AG09309 (cell line): ENCODE measurements at places on chromosomes 5 and 9.

- DNase-seq, result no peak
Observed at GRCh38 chr5:36770125-36770524, 106.4 kb upstream of the NIPBL start.

DNA sequence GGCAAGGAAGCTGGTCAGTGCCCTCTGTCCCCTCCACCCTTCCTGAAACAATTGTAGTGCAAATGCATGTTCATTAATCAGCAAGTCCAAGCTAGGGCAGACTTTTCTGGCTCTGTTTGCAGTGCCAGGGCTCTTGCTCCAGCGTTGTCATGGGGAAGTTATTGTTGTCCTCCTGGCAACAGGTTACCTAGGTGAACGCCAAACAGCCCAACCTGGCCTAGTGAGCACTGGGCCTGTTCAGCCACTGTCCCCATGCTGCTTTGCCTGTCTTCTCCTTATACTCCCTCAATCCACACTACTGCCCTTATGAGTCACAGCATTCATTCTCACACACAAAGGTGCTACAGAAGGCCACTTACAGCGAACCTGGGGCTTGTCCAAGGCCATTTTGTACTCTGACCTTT lies 34.5 kb upstream of the GLIS3 start:
- DNase-seq, result no peak

GRCh38 chr9:91795598-91796241 lies 154.3 kb downstream of the ROR2 start:
- no peak for DNase-seq

- no peak for DNase-seq
Observed at GRCh38 chr5:170632985-170633234, 129.1 kb downstream of the KCNIP1 start.

GRCh38 chr5:76685704-76686103 lies 30.2 kb upstream of the F2R start:
- DNase-seq, result no peak

DNA sequence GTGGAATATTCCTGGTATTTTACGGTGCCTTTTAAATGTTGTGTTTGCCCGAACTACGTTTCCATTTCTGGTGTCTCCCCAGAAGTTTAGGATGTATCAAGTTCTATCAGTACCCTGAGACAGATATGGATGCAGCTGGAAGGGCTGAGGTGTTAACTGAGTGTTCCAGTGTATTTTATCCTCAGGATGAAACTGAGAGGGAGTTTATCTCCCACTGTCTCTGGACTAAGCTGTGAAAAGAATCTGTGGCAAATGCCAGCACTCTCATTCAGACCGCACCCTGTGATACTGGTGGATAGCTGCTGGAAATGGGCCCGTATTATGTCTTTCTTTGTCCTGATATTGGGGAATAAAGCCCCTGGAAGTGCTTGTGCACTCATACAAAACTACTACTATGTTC lies 887.2 kb upstream of the TYRP1 start:
- DNase-seq, result no peak

DNA sequence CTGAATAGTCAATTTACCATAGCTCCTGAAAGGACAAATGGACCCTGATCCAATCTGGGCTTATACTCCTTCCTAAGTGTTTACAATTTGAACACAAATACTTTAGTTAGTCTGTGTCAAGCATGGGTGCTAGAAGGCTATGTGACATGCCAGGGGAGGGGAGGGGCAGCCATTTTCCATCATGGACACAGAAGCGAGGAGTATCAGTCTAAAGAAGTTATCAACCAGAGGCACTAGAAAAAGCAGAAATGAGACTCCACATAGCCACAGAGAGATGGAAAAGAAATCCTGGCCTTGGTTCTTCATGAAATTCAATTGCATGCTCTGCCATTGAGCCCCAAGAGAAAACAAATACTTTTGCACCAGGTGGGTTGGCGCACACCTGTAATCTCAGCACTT lies 61.8 kb downstream of the NR6A1 start:
- no peak for DNase-seq

DNA sequence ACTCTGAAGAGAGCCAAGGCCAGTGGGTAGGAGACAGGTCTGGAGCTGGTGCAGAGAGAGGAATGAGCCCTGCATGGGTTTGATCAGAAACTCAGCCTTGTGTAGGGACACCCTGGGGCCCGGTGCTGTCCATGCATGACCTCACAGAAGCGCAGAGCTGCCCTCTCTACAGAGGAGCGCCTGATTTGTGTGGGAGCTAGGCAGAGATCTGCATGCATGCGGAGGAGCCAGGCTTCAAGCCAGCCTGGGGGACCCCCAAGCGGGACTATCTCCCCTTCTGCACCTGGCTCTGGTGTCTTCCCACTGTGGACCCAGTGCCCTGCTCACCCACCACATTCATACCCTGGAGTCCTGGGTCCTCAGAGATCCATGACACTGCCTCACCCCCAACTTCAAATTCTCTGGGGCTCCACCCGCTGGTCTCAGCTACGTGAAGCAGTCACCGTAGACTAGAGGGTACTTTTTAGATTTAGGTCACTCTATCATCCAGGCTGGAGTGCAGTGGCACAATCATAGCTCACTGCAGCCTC lies 2.6 kb upstream of the LCN2 start:
- no peak for DNase-seq

DNA sequence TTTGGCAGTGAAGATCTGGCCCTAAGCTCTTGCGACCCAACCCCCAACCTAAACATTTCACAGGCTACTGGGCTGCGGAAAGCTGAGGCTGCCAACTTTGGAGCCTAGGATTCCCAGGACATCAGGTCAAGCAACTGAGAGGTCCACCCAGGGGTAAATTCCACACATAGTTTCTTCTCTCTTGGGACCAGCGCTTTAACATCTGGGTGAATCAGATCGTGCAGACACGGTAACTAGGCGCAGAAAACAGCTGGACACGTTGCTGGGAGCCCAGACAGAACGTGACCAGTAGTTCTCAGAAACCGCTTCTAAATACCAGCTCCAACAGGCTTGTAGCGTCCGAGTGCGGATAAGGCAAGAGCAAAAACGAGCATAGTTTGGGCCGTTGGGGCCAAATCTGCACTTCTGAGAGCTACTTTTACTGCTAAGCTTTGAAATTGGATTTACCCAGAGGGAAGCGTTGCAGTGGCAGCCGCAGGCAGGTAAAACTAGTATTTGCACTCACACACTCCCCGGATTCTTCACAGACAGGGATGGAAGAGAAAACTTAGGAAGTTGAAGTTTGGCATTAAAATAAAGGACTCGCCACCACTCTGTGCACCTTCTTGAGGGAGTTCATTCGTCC lies 11.8 kb downstream of the ITGA1 start:
- peak; percentile 52 for DNase-seq

- no peak for DNase-seq
Observed at GRCh38 chr9:135306699-135307098, 172.9 kb upstream of the PPP1R26 start.

DNA sequence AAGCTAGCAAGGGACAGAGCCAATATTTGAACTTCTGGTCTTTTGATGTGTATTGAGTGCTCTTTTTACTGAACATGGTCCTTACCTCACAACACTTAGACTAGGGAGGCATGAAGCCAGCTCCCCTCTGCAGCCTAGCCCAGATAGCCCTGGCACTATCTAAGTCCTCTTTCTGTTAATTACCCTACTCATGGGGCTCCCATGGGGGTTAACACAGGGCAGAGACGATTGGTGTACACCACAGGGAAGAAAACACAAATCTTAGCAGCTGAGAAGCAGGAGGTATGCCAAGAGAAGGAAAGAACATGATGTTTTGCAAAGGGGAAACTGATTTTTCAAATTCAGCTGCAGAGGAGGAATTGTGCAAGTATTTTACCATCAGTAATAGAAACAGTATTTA lies 383.8 kb downstream of the TMEM232 start:
- DNase-seq, result no peak

GRCh38 chr5:178988436-178989220 lies 6.5 kb downstream of the GRM6 start:
- no peak for DNase-seq

DNA sequence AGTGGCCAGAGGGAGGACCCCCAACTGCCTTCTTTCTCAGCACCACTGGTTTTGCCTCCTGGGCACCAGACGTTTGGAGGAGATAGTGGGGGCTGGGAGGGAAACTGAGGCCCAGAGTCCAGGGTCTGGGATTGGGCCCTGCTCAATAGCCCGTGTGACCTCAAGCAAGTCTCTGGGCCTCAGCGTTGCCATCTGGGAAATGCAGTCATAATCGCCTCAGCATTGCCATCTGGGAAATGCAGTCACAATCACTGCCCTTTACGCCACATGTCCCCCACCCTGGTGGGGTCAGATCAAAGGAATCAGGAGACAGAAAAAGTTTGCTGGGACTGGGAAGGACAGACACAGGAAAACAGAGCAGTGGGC lies 1.6 kb downstream of the SH2D3C start:
- DNase-seq, result no peak

DNA sequence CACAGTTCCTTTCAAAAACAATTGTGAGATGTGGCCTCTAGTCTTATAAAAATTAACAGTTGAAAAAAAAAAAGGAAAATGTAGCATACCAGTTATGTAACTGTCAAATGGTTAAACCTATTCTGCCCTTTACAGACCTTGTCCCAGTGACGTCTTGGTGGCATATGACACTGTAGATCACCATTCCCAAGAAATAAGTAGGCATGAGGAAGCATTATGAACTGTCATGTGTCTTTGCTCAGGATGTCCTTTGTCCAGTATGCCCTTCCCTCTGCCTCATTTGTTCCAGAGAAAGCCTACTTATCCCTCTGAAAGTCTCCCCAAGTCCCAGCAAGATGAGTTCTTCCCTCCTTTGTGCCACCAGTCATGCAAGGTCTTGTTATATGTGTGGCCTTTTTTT lies 63.2 kb downstream of the PAM start:
- DNase-seq, result no peak

DNA sequence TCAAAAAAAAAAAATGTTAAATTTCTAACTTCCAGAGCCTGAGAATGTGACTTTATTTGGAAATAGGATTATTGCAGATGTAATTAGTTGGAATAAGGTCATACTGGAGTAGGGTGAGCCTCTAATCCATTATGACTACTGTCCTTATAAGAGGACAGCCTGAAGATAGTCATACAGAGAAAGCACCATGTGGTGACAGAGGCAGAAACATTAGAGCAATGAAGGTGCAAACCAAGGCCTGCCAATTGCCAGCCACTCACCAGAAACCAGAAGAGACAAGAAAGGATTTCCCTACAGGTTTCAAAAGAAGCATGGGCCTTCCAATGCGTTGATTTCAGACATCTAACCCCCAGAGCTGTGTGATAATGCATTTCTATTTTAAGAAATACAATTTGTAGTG lies 659.2 kb upstream of the CHD1 start:
- DNase-seq, result no peak

- no peak for DNase-seq
Observed at GRCh38 chr9:7342229-7342628, 457.3 kb downstream of the DMAC1 start.

- DNase-seq, result no peak
Observed at GRCh38 chr9:98010445-98010844, 27.3 kb downstream of the ANP32B start.

GRCh38 chr5:76638479-76638878 lies 15.3 kb upstream of the F2RL2 start:
- no peak for DNase-seq

DNA sequence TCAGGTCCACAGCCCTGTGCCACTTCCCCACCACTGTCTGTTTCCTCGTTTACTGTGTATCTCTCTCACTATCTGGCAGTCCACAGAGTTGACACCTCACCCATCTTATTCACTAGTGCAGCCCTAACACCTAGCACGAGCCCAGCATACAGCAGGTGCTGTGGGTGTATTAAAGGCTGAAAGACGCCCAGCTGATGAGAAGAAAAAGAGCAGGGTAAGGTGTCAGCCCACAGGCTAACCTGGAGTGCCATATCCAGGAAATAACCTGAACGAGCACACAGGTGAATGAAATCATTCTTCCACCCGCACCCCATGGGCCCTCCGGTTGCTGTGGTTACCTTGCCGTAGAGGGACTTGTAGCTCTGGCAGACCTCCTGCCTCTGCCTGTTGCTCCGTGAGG lies 18.6 kb downstream of the ANXA6 start:
- DNase-seq, result no peak

DNA sequence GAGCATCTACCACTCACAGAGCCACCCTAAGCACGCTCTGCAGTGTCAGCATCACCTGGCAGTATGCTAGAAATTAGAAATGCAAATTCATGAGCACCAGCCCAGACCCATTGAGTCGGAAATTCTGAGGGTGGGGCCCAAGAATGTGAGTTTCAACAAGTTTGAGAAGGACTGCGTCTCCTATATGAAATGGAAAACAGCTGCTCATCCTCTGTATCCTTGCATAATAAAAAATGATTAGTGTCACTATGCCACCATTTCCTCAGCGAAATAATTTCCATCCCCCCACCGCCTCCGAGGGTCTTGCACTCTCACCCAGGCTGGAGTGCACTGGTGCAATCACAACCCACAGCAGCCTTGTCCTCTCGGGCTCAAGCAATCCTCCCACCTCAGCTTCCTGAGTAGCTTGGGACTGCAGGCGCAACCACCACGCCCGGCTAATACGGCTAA lies 1.3 kb upstream of the IQGAP2 start:
- no peak for DNase-seq

DNA sequence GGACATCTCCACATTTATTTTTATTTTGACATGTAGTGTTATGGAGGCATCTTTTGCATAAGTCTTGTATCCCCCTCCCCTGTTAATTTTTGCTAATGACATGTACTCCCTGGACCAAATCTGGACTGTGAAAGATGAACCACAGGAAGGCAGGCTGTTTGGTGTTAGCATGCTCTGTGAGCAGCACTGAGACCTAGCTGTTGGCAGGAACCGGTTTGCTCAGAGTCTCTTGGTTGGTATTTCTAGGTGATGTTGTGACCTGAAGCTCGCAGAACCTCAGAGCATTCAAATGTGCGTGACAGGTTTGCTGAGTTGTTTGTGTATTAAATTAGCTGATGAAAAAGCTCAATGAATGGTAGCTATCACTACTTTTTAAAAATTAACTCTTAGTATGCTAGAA lies 53.6 kb upstream of the PHF2 start:
- no peak for DNase-seq

DNA sequence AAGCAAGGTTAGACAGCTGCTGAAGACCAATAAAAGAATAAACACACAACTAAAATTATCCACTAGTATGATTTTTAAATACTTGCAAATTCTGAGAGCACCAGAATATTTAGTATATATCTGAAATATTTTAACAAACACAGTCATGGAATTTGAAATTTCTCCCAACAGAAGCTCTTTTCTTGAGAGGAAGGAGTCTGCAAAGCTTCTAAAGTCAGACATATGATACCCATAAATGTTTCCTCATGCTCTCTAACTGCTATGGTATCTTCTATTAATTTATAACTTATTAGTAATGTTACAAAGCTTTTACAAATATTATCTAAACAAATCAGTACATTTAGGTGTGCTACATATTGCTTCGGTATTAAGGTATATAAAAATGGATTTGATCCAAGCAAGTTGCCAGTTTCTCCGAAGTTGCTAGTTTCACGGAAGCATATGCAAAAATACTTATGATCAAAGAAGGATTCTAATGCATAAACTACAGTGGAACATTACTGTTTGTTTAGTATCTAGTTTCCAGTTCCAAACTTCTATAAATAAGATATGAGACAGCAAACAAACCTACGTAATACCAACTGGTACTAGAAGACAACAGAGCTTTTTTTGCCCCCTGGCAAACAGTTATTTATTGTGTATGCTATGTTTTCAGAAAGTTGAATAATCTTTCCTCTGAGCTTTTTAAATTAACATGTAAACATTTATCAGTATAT lies 22.0 kb downstream of the FNIP1 start:
- DNase-seq, result no peak

GRCh38 chr5:93401634-93402213 lies 179.3 kb downstream of the NR2F1-AS1 start:
- no peak for DNase-seq
